ENCODE measurements at places on chromosomes 7 and 10.

- DNase-seq = no peak
Measured at GRCh38 chr7:43584195-43584586, 1.3 kb downstream of the STK17A start.

DNA sequence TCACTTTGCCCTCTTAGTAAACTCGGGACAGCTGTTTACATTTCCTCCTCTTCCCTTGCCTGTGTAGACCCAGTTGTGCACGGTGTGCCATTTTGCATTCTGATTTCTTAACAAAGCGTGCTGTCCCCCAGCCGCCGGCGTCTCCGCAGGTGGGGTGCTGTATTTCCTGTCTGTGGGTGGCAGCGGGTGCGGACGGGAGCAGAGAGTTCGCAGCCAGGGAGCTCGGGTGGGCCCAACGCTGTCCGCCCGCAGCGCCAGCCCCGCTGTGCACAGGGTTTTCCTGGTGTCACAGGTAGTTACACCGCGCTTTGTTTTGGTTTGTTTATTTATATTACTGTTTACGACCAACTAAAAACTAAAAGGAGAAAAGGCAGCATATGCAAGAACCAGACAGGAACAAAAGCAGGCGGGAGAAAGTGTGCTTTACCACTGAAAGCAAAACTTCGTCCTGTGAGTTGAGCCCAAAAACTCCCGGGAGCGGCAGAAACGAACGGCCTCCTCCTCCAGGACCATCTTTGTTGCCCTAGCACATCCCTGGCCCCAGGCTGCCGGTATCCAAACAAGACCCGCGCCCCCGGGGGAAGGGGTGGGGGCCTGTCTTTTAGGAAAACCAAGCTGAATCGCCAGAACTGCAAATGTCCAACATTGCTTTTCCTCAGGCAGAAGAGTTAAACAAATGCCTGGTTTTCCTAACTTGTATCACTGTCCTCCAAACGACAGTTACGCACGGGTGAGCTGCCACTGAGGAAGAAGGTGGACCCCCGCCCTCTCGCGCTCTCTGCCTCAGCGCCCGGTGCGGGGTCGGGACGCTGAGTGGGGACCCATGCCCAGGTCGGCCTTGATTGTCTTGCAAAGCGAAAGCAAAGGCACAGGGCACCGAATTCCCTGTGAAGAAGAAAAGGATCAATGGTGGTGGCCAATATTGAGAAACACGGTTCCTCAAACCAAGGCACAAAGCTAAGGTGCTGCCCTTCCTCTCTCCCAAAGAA lies 45.9 kb upstream of the DRGX start:
- DNase-seq = no peak

GRCh38 chr7:195010-195829 lies 2.8 kb downstream of the FAM20C start:
- no peak for DNase-seq

GRCh38 chr7:80785276-80785675 lies 133.6 kb downstream of the SEMA3C start:
- no peak for DNase-seq

- no peak for DNase-seq
Measured at GRCh38 chr10:43970018-43970698, 321.5 kb upstream of the ZNF32 start.

DNA sequence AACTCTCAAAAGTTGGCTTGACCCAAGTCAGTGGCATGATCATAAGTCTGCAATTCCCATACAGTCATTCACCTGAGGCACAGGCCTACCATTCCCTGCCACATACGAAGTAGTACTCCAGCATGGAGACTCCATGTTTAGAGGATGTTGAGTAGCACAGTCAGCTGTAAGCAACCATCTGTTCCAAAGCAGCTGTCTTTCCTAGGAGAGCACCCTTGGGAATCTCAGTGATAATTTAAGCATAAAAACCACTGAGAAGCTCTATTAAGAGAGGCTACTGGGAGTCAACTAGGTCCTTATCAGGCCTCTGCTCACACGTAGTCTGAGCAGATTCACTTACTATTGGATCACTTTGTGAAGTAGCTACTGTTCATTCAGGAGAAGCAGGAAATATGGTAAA lies 61.6 kb upstream of the UNC5B start:
- DNase-seq = no peak

DNA sequence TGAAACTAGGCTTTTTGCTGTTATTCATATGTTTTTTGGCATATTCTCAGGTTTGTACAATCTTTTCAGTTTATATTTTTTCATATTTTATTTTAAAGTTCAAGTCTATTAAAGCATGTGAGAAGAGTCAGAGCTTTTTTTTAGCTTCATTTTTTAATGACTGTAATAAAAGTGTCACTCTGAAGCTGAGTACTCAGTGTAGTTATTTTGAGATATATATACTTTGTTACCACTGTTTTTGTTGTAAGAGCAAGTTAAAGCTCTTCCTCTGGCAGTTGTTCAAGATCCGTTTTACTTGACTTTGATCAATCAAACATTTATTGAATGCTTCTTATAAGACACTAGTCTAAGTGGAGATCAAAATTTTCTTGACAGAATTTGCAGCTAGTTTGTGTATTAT lies 37.5 kb downstream of the CASD1 start:
- DNase-seq = no peak

- DNase-seq = no peak
Measured at GRCh38 chr7:70372768-70373515, 759.0 kb upstream of the GALNT17 start.

DNA sequence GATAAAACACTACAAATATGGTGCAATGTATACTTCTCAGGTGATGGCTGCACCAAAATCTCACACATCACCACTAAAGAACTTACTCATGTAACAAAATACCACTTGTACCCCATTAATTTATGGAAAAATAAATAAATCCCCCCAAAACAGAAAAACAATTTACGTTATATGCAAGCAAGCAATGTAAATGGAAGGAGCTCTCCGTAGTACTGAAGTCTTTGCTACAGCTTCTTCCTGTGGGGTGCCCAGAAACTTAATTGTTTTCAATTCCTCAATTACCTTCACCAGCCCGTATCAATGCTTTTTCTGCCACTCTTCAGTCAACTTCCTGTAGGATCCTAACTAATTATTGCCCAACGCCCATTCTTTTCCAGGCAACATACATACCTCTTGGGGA lies 138.1 kb downstream of the RELN start:
- DNase-seq = no peak

DNA sequence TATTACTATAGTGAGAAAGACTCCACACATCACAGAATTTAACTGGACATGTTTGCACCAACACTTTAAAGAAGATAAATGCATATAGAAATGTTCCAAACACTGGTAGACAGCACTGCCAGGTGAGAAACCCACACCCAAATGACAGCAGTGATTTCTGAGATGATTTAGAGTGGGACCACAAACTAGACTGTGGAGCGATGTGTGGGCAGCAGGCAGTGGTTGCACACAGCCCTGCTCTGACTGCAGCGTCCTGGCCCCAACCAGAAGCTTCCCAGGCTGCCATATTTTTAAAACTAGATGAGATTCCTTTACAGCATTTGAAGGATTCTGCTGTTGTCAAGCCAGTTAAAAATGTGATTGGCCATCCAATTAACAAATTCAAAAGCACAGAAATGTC lies 47.7 kb upstream of the COMMD3 start:
- no peak for DNase-seq

- DNase-seq = no peak
Measured at GRCh38 chr7:3896169-3896765, 595.2 kb downstream of the SDK1 start.

- no peak for DNase-seq
Measured at GRCh38 chr10:117680601-117681000, 138.1 kb downstream of the EMX2 start.

- DNase-seq = no peak
Measured at GRCh38 chr7:27647046-27647445, 15.6 kb downstream of the HIBADH start.

DNA sequence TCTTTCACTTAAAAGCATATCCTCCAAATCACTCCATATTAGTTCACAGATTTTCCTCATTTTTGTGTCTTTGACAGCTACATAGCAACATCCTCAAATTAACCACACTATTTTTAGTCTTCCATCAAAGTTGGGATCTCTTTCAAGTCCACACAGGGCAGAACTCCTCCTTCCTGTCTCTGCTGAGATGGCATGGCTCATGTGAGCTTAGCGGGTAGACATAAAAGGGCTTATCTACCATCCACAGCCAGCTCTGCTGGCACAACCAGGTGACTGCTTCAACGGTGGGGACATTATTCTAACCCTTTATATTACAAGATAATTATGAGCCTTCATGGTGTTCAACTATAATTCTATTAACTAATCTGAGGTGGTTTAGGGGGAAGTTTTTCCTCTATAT lies 35.5 kb downstream of the ICA1 start:
- DNase-seq = no peak

DNA sequence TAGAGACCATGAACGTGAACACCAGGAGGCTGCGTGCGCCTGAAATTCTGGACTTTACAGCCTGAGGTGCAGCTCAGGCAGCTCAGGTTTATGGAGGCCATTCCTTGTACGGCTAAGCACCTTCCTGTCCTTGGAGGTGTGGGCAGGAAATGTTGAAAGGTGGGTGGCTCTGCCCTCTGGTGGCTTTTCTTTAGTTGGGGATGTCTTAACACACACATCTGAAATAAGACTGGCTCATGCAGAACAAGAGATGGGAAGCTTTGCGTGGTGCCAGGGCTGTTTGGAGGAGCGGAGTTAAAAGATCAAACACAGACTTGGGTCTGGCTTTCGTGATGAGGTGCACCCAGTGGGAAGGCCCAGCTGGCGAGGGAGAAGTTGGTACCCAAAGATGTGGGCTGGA lies 64.1 kb downstream of the DOCK1 start:
- no peak for DNase-seq

GRCh38 chr10:110324201-110324804 lies 19.6 kb upstream of the SMNDC1 start:
- DNase-seq = no peak

- no peak for DNase-seq
Measured at GRCh38 chr7:1531979-1532455, 1.5 kb downstream of the MAFK start.

All from activated T-helper 1 cell treated with Interleukin-2 at 50 U/mL for 16 hours (primary cell).